ENCODE measurements at places on chromosomes 12 and 14.

GRCh38 chr14:69654116-69654515 is 42.7 kb downstream of the SUSD6 start:
- DNase-seq: no peak

- DNase-seq: no peak
Measured at GRCh38 chr12:48281811-48282210, 68.9 kb downstream of the ZNF641 start.

GRCh38 chr12:45379261-45379660 is 163.4 kb downstream of the ANO6 start:
- DNase-seq: no peak

DNA sequence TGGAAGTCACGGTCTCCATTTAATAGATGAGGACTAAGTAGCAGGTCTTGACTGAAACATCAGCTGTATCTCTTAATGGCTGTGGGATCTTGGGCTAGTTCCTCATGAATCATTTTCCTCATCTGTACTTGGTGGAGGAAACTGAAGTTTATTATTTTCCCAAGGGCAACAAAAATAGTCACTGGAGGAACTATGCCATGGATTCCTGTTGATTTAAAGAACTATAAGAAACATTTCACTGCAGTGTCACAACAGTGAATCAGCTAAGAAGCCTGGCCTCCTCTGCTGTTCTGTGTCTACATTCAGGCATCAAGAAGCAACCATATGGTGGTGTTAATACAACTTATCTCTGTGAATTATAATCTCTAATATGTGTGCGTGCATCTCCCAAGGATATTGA is 200.5 kb downstream of the STXBP6 start:
- no peak for DNase-seq

DNA sequence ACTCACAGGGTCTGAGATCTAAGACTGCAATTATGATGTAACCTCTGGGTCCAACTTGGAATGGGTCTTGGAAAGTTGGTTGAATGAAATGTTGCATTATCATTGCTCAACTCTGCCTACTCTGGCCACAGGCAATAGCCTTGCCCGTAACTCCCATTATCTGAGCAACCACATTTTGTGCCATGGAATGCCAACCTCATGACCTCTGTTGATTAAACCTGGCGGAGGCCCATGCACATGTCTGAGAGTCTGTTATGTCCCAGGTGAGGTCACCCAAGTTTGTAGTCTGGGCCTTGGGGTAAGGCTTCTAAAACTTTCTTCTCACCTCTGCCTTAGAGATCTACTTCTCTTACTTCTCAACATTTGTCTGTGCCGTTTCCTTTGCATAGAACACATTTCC is 140.9 kb downstream of the TBX5 start:
- DNase-seq: no peak

- no peak for DNase-seq
Measured at GRCh38 chr12:53956251-53956887, 1.7 kb downstream of the HOXC12 start.

- no peak for DNase-seq
Measured at GRCh38 chr14:36652542-36653201, 9.0 kb upstream of the PAX9 start.

GRCh38 chr14:69259527-69260189 is at the start of gene GALNT16:
Gene GALNT16, plus strand, starts transcription at chr14:69260158. Its CDS starts 133 bp downstream, at chr14:69260291.
- DNase-seq: no peak

GRCh38 chr14:21543963-21544362 is 17.8 kb upstream of the SALL2 start:
- no peak for DNase-seq

- DNase-seq: no peak
Measured at GRCh38 chr14:103186909-103187586, 63.8 kb downstream of the TNFAIP2 start.

GRCh38 chr14:62015945-62016344 is 253.7 kb downstream of the SNAPC1 start:
- DNase-seq: no peak
